ENCODE measurements at places on chromosomes 5 and 9.

DNA sequence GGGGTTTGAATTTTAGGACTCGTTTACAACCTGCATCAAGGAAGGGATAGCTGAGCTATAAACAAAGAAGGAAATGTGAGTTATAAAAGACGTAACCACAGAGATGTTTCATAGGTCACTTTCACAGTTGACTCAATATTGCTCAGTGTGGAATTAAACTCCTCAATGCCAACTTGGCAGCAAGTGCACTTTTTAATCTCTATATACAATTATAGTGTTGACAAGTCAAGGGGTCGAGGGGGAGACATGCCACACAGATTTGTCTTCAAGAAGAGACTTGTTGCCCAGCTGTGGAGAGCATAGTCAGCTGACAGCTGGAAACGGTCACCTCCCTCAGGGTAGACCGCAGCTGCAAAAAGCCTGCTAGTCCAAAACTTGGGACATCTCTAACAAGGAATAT is 163.4 kb upstream of the DMAC1 start:
- DNase-seq = no peak

- peak; percentile 46 for DNase-seq
These were observed 206.2 kb downstream of the TTLL11 start for GRCh38 chr9:121886759-121887485.

DNA sequence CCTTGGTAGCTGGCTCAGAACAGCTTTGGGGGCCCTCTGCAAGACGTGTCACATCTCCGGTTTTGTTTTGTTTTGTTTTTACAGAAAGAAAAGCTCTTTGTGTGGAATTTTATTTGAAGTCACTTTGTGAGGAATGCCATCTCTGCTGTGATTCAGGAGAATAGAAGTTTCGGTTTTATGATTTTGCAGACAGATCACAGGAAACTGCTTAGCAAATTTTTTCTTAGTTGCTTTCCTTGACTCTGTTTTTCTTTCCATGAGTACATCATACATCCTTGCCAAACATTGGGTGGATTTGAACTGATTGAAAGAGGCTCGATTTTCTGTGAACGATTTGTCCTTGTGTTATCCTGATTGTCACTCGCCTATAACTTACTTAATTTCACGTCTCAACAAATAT is 5.1 kb downstream of the SEMA5A start:
- DNase-seq = peak; percentile 45

DNA sequence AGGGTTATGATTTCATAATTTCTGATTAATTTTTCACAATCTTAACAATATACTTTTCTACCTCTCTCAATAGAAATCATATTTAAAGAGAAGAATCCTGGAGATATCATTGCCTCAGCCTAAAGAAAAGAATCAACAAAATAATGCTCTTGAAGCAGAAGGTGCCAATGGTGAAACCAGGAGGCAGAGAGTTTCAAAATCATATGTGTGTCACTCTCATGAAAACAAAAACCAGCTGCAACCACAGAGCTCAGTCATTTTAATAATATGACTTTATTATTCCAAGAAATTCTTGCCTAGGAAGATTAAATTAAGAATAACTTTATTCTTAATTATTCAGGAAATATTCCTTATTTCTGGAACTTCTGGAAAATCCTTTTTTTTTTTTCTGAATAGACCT is 266.8 kb upstream of the ACTBL2 start:
- DNase-seq = peak; percentile 22

Data from fibroblast of pulmonary artery (primary cell).